ENCODE measurements at places on chromosomes 4 and X.

- DNase-seq = no peak
Observed at GRCh38 chrX:41912923-41913322, 10.4 kb downstream of the CASK start.

DNA sequence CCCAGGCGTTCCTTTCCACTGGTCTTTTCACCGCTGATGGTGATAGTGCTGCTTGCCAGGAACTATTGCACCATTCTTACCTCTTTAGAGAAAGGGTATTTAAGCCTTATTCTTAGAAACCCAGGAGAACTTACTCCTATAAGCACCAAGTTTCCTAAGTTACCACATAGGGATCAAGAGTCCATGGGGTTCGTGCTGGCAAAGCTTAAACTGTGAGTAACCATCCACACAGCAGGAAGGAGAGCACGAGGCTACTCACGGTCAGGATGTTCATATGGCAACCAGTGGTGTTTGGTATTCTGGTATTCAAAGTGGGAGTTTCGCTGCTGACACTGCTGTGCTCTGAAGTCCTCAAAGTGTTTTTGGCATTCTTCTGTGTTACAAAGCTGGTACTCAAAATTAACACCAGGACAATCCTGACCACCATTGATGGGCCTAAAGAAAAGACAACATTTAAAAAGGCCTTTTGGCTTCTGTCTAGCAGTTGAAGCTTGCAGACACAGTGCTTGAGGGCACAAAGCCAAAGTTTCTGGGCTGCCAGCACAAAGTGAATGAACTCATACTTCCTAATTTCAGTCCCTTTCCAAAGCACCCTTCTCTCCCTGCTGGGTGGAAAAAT, 256.9 kb downstream of the ADAMTS3 start:
- DNase-seq = no peak

DNA sequence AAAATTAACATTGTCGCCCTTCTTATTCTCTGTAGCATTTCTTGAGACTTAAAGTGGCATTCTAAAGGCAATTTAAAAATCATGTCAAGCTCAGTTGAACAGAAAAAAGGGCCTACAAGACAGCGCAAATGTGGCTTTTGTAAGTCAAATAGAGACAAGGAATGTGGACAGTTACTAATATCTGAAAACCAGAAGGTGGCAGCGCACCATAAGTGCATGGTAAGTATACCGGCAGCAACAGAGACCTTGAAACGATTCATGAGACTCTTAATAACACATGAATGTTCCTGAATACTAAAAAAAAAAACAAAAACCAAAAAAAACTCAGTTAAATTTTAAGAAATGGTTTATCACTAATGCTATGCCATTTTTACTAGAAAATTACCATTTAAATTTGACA, 82.4 kb upstream of the HPRT1 start:
- no peak for DNase-seq

- no peak for DNase-seq
Observed at GRCh38 chr4:138835832-138836533, 179.6 kb upstream of the NOCT start.

DNA sequence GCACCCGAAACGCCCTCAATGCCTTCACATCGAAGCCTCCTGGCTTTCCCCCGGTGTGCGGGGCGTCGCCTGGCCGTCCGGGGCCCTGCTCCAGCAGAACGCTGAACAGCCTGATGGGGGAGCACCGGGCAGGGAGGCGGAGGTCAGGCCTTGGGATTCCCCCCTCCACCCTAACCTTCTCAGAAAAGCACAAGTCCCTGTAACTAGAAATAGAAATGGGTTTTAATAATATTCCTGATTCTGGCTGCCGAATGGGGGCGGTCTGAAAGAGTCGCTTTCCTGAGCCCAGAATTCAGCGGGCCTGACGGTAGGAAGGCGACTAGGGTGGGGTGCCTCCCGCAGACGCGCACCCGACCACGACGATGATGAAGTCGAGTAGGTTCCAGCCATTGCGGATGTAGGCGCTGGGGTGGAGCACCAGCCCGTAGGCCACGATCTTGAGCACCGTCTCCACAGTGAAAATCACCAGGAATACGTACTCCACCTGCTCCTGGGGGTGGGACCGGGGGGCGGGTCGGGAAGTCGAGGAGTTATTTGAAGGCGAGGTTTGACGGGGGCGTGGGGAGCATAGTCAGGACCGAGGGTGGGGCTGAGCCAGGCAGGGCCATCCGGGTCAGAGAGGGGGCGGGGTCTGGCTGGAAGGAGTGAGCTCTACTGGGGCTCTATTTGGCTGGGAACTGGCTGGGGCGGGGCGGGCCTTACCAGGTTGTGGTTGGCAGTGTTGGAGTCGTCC, 2.5 kb downstream of the CACNA1F start:
- DNase-seq = peak; percentile 14

- no peak for DNase-seq
Observed at GRCh38 chr4:35700663-35701062, 543.7 kb downstream of the ARAP2 start.

- no peak for DNase-seq
Observed at GRCh38 chrX:55623100-55623499, at the start of gene FOXR2. TSS of gene FOXR2 (plus strand) at chrX:55623400. CDS start at chrX:55623712, 312 bp downstream.

DNA sequence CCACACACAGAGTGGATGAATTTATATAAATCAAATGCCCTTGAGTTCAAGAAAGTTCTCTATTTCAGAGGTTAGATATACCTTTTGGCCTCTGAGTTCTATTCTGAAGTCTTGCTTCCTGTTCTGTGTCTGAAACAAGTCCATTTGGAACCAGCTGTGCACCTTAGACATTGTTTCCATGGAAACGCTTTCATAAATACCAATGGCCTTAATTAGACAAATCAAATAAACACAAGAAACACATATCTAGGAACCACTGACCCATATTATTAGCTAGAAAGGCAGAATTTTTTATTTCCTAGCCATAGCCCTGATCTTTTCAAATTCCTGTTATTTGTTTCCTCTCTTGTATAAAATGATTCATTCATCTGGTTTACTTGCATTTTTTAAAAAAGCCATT, 8.4 kb upstream of the C4orf54 start:
- DNase-seq = no peak

DNA sequence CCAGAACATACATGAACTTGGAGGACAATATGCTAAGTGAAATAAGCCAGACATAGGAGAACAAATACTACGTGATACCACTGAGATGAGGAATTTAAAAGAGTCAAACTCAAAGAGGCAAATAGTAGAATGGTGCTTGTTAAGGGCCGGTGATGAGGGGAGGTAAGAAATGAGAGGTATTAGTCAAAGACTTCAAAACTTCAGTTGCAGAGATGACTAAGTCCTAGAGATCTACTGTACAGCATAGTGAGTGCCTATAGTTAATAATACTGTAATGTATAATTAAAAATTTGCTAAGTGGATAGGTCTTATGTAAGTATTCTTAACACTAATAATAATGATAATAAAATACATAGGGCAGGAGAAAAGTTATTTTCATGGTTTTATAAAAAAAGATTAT, 126.9 kb upstream of the VEGFC start:
- DNase-seq = no peak

DNA sequence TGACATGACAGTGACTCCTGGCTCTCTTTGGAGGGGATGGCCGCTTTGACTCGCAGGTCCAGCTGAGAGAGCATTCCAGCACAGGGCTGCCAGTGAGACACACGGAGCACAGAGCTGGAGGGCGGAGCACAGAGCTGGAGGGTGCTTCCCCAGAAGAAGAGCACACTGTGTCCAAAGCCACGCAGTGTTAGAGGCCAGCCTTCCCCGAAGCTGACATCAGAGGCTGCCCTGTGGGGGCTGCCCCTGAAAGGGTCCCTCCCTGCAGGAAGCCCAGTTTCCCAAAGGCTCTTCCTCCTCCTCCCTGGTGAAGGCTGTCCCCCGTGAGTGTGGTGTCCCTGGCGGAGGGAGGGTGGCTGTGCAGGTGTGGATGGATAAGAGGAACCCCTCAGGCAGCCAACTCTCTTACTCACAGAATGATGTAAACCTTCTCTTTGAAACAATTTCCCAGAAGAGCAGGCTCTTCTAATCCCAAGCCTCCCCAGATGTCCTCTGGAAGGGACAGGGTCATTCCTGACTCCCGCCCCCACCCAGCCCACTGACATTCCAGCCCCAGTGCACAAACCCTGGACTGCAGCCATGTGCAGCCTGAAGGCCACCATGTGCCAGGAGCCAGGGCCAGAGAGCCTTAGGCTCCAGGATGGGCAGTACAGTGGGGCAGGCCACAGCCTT, 53.4 kb downstream of the PSAPL1 start:
- no peak for DNase-seq

DNA sequence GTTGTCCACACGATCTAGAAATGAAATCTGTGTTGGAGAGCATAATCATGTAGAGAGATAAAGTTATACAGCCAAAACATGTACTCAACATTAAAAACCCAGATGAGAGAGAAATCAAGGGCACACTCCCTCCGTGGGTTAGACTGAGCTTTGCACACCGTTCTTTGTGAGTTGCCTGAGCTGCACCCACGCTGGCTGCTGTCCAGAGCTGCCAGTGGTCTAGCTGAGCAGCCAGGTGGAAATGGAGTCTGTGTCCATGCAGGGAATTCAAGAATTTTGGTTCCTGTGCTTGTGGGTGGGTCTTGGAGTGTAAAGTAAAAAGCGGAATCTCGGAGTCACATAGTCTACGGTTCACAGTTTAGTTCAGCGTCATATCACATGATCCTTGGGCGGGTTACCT, 84.6 kb downstream of the GPR143 start:
- no peak for DNase-seq

GRCh38 chr4:186669735-186670134, 53.9 kb downstream of the FAT1 start:
- no peak for DNase-seq

- DNase-seq = no peak
Observed at GRCh38 chr4:82721819-82722423, 76.7 kb downstream of the SCD5 start.

- DNase-seq = no peak
Observed at GRCh38 chr4:95693594-95693993, 144.8 kb upstream of the UNC5C start.

DNA sequence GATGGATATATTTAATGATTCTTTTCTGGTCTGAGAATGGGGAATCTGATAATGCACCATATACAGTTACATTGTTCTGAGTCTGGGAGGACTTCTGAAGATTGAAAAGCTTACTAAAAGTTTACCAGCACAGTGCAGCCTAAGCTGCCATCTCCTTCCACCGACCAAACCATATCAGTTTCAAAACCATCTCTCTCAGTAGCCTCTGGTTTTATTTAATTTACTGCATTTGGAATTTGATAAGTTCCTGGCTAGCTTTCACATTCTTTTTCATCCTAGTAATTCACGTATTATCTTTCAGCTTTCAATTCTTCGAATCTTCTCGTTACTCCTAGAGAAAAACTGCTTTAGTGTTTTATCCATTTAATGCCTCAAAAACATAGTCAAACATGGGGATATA, 181.4 kb upstream of the HCCS start:
- no peak for DNase-seq

- DNase-seq = no peak
Observed at GRCh38 chrX:47178337-47178736, 15.3 kb upstream of the UBA1 start.

DNA sequence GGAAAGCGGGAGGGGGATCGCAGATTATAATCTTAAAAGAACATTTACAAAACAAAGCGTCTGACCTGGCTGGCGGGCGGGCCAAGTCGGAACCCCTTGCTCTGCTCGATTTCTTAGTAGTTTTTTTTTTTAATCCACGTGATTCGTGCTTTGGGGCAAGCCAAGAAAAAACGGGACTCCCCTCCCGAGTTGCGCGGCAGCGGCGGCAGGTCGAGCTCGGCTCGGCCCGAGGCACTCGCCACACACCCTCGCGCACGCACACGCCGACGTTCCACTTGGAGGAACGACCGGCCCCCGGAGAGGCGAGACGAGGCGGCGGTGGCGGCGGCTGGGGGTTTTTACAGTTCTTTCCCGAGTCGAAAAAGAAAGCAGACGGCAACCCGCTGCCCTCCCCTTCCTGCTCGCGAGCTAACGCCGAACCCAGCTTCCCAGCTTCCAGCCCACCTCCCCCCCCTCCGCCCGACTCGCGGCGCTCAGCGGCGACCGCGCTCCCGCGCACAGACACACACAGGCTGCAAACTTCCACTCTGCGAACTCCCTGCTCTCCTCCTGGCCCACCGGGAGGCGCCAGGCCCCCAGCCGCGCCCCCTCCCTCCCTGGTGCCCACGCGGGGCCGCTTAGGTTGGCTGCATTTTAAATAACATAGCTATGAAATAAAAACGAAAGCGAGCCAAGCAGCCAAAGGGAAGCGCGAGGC, 1.2 kb downstream of the BCOR start:
- peak; percentile 46 for DNase-seq

GRCh38 chr4:22179124-22179874, 230.7 kb upstream of the KCNIP4 start:
- no peak for DNase-seq

DNA sequence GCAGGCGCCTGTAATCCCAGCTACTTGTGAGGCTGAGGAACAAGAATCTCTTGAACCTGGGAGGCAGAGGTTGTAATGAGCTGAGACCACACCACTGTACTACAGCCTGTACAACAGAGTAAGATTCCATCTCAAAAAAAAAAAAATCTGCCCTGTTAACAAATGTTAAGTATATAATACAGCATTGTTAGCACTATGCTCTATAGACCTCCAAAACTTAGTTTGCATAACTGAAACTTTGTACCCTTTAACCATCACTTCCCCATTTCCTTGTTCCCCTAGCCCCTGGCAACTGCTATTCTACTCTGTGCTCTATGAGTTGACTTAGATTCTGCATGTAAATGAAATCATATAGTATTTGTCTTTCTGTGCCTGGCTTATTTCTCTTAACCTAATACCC, 76.7 kb downstream of the TAB3 start:
- DNase-seq = no peak

DNA sequence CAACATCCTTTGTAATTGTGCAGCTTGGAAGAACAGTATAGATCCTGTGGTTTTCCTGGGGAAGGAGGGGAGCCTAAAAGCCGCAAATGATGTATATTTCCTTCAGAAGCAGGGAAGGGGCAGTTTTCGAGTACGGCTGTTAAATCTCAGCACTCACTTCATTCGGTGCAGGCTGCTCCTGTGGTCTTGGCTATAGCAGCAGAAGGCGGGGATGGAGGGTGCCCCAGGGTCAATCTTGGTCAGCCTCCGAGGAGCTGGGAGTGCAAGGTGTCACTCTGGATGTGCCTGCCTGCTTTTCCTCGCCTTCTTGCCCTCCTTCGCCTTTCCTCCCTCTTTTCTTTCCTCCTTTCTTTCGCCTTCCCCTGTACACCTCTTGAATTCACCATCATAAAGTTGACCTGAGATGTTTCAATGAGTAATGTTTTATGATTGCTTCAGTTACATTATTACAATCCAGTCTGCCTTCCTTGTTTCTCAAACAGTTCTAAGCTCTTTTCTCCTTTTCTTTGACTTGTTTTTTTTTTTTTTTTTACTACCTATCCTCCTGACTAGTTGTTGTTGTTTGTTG, 101.6 kb downstream of the RELL1 start:
- no peak for DNase-seq

GRCh38 chrX:131521824-131522223, 22.1 kb upstream of the OR13H1 start:
- DNase-seq = no peak

GRCh38 chr4:99463566-99463965, 28.4 kb upstream of the ADH7 start:
- DNase-seq = no peak

DNA sequence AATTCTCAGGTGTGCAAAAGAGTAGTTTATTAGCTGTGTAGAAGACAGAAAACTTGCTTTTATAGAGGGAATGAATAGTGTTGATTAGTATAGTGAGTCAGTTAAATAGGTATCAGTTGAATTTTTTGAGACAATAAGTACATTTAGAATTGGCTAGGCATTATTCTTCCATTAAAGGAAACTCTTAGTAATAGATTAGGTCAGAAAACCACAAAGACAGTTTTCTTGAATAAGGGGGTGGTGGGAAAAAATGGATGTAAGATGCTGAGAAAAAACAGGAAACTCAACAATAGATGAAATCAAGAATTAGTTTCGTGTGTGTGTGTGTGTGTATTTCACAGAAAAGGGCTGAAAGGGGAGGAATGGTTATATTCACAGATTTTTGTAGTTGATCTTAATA, 16.8 kb downstream of the CD38 start:
- DNase-seq = no peak
